ENCODE measurements at places on chromosomes 6 and 20.

GRCh38 chr6:102389994-102390393, 996.5 kb downstream of the GRIK2 start:
- DNase-seq = no peak

- no peak for DNase-seq
These were observed 50.6 kb downstream of the FUT9 start for GRCh38 chr6:96066376-96066775.

DNA sequence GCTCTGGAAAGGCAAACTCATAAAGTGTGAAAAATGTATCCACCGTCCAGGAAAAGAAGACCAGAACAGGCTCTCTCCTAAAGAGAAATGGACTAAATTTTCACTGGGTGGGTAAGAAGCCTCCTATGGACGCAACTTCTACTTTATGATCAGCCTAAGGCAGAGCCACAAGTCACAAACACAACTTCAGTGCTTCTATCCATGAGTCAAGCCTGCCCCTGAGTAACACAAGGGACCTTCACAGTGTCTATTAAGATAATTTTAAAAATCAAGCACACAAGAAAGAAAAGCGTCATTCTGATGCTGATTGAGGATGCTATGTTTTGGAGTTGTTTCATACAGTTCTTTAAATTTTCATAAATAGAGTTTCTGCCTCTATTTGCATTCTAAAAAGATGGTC, 601.7 kb upstream of the ARID1B start:
- no peak for DNase-seq

- no peak for DNase-seq
These were observed 13.5 kb downstream of the DLGAP4 start for GRCh38 chr20:36319356-36320260.

DNA sequence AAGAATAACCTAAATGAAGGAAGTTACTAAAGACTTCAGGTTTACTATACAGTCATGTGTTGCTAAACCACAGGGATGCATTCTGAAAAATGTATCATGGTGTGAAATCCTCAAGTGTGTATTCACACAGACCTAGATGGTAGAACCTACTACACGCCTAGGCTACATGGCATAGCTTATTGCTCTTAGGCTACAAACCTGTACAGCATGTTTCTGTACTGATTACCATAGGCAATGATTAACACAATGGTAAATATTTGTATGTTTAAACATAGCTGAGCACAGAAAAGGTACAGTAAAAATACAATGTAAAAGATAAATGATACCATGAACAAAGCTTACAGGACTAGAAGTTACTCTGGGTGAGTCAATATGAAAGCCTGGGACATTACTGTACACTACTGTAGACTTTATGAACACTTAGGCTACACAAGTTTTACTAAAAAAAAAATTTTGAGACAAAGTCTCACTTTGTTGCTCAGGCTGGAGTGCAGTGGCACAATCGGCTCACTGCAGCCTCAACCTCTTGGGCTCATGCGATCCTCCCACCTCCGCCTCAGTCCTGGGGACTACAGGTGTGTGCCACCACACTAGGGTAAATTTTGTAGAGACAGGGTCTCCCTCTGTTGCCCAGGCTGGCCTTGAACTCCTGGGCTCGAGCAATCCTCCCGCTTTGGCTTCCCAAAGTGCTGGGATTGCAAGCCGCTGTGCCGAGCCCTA, 36.0 kb downstream of the ADNP start:
- no peak for DNase-seq

DNA sequence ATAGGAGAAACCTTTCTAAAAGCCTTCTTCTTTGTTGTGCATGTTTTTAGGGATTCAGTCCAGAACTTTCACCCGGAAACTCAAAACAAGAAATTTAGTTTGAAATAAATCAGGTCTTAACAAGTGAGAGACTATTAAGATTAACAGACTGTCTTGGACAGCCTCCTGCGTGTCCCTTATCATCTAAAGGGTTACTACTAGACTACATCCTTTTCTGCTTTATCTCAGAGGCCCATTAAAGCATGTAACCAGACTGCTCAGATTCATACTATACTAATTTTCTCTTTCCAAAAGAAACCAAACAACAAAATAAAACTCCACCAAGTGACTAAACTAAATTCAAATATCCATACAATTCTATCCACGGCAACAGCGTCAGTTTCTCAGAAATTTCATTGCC, 173.8 kb downstream of the GMPR start:
- no peak for DNase-seq

DNA sequence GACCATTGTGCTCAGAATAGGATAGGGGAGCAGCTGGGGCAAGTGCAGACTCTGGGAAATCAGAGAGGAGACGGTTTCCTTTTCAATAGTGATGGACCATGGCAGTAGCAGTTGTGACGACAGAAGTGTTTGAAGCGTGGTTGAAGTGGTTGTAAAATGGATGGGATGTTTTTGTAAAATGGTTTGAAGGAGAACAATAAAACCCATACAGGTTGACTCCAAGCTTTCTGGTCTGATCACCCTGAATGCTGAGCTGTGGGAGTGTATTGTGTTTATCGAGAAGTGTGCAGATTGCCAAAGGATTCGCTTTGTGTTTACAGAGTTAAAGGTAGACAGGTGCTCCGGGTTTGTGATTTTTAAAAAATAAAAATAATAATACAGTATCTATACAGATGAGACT, 255.2 kb upstream of the SULF2 start:
- DNase-seq = no peak

- DNase-seq = no peak
These were observed 55.2 kb downstream of the SCAND1 start for GRCh38 chr20:35899064-35899463.

GRCh38 chr6:32178547-32179440, 589 bp downstream of the RNF5 start:
- no peak for DNase-seq

- peak; percentile 54 for DNase-seq
These were observed at the start of gene LIME1 for GRCh38 chr20:63735859-63736718. LIME1 (plus strand) TSS chr20:63736664; CDS start chr20:63737550, 886 bp downstream.
